ENCODE measurements at places on chromosomes 12 and 14.

DNA sequence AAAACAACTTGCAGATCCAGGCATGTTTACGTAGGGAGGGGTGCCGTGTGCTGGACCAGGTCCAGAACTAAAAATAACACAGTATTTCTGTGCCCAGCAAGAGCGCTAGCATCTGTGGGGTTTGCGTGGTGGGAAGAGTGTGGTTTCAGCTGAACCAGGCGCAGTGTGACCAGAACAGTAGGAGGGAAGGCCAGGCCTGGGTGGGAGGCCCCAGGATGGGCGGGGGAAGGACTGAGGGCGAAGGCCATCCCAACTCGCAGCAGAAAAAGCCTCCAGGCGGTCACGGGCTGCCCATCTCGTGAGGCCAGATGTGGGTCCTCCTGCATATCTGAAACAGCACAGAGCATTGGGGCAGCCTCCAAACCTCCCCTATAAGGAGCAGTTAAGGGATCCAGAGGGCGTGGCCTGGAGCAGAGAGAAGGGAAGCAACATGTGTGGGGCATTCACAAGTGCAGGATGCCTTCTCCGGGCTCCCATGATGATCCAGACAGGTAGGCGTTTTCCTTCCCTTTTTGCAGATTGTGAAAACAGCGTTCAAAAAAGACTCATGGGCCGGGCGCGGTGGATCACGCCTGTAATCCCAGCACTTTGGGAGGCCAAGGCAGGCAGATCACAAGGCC lies 17.8 kb upstream of the CD9 start:
- no peak for DNase-seq

- no peak for DNase-seq
Measured at GRCh38 chr12:44021471-44021971, 185.6 kb downstream of the TMEM117 start.

GRCh38 chr12:56004211-56004610 lies 7.1 kb downstream of the SUOX start:
- DNase-seq = no peak

GRCh38 chr12:108312073-108312659 lies 26.9 kb downstream of the CMKLR1 start:
- no peak for DNase-seq

DNA sequence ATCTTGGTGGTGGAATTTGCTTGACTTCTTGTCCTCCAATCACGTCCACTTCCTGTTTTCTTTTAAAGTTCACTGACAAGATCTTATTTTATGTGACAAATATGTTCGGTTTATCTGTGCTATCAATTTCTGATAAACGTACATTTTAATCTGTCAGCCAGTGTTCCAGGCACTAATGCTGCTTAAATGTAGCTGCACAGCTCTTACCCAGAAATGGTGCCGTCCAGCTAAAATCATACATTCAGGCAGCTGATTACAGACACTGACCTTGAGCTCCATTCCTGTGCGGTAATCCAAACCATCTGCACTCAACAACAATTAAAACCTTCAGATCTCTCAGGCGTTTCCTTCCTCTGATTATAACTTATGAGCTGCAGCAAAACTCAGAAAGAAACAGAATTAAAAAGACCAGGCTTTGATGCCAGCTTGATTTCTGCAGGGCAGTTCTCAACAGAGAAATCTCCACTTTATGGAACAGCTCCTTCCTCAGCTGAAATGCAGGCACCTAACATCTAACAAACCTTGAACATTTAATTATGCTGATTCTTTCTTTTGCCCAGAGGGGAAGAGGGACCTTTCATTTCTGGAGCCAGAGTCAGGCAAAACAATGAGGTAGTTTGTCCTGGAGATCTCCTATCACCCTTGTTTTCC lies 26.4 kb upstream of the RASSF3 start:
- DNase-seq = no peak

Measured in T-helper 1 cell (primary cell).